ENCODE measurements at places on chromosomes 2 and 18. TPM values are rescaled to one million over a fixed set of nuclear protein-coding genes. Genes with fewer than 3 reads are reported as not detected.
A peak's percentile ranks its signal among the peaks of the same experiment; 100 is the strongest.

GRCh38 chr18:41543815-41544214 lies 411.2 kb upstream of the PIK3C3 start:
- H3K4me1 ChIP-seq = no peaks in the 10 kb centered on the region
- no peak for DNase-seq
- no peak overlapping the region for H3K4me3 ChIP-seq
- H3K27ac ChIP-seq = no peak overlapping the region
- no peaks in the 10 kb centered on the region for H3K36me3 ChIP-seq

DNA sequence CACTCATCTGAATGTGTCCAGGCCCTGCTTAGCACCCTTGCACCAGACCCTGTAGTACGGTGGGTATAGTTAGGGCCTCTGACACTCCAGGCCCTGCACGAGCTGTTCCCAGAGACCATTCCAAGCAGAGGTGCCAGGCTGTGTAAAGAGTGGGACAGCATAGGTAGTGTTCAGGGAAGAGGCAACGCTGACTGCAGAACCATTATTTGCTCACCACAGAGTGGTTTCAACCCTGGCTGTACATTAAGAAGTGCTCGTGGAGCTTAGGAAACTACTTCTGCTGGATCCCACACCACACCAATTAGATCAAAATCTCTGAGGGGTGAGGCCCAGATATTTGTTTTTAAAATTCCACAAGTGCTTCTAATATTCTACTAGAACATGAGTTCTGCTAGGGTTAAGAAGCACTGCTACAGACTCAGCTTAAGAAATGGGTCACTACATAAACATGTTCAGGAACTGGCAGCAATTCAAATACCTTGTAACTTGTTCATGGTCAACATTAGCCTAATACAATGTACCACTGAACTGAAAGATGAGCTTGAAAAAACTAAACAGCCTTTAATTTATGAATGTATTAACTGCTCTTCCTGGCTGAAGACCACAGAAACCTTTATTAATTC lies 183.0 kb downstream of the MYO5B start:
- peak; percentile 75 for DNase-seq
- H3K4me3 ChIP-seq = no peak overlapping the region
- H3K27ac ChIP-seq = no peak overlapping the region
- peaks cover 6% of the 10 kb centered on the region for H3K4me1 ChIP-seq

DNA sequence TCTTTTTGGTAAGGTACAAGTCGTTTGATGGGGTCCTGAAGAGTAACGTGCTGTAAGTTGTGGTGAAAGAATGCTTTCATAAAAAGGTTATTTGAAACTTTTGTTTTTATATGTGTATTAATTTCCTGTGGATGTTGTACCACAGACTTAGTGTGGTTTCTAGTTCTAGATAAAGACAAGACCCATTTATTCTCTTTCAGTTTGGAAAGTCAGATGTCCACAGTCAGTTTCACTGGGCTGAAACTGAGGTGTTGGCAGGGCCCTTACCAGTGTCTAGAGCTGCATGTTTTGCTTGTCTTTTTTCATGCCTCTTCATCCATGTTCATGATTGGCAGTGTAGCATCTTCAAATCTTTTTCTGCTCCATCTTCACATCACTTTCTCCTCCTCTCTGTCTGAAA lies 22.1 kb upstream of the DOCK10 start:
- no peak overlapping the region for H3K27ac ChIP-seq
- H3K36me3 ChIP-seq = no peaks in the 10 kb centered on the region
- DNase-seq = no peak
- H3K27me3 ChIP-seq = no peaks in the 10 kb centered on the region
- no peaks in the 10 kb centered on the region for H3K4me1 ChIP-seq
- H3K4me3 ChIP-seq = no peak overlapping the region

GRCh38 chr2:147456779-147457178 lies 388.1 kb upstream of the ACVR2A start:
- no peaks in the 10 kb centered on the region for H3K36me3 ChIP-seq
- no peaks in the 10 kb centered on the region for H3K4me1 ChIP-seq
- no peaks in the 10 kb centered on the region for H3K27me3 ChIP-seq
- H3K4me3 ChIP-seq = no peak overlapping the region
- no peak overlapping the region for H3K27ac ChIP-seq

DNA sequence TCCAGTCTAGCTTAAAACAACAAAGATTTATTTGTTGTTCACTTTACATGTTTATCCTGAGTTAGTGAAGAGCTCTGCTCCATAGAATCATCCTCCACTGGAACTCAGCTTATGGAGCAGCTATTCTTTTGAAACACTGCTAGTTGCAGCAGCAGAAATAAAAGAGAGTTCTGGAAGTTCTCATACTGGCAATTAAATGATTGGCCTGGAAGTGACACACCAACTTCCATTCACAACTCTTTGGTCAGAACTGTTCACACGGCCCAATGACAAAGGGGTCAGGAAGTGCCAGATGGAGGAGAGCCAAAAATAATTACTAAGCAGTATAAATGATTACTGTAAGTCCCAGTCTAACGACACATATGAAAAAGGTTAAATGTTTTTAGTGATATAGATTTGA lies 39.1 kb downstream of the FBXO11 start:
- no peak overlapping the region for H3K4me3 ChIP-seq
- H3K27me3 ChIP-seq = no peaks in the 10 kb centered on the region
- DNase-seq = peak; percentile 75

PPP1R1C gene
- total RNA-seq = 0.28 TPM

DNA sequence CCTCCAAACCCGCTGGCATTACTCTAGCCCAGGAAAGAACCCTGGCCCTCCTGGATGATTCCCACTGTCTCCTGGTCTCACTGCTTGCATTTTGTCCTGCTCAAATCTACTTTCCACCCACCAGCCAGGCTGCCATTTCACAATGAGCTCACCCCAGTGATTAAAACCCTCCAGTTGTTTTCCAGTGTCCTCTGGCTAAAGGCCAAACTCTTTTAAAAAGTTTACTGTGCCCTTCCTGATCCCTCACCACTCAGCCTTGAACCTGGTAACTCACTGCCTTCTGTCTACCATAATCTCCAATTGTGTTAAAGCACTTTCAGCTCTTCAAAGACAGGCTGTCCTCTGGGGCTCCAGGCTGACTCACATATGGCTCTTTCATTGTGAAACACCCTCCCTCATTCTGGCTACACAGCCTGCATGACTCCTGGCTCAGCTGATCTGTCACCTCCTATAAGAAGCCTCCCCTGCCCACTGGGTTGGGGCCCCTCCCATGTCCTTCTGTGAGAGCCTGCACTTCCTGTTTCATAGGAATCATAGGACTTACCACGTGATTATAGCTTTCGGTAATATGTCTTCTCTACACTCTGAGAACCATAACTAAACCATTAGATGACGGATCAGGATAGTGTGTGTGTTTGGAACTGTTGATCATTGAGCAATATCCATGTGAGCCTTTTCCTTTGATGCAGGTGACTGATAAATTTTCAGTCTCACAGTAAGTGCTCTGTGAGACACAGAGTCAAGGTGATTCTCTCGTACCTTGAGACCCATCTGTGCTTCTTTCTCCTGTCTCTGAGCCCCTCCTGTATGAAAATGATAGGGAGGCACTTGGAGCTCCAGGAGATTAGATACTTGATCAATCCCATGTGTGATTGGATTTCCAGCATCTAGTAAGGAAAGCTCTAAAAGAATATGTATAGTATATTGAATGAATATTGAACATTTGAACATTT lies 590.8 kb upstream of the ID2 start:
- no peaks in the 10 kb centered on the region for H3K36me3 ChIP-seq
- H3K4me3 ChIP-seq = no peak overlapping the region
- peaks cover 24% of the 10 kb centered on the region for H3K4me1 ChIP-seq
- peak; percentile 93 for DNase-seq
- no peak overlapping the region for H3K27ac ChIP-seq
- no peaks in the 10 kb centered on the region for H3K27me3 ChIP-seq

IL18RAP gene
- not detected for total RNA-seq

ITGB6 gene
- under 0.01 TPM for total RNA-seq

DNA sequence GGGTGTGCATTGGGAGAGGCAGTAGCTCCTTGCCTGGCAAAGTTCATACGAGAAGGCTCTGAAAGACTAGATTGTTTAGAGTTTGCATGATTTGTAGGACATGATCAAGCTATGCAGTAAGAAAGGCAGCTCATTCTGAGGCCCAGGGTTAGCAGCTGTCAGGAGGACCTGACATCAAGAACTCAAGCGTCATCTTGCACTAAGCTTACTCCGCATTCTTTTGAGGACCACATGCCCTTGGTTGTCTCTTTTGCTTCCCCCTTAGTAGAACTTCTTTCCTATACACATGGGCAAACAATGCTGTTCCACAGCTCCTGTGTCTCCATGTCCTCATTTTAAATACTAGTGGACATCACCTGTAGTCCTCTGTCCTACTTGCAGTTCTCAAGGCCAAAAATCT lies 14.0 kb downstream of the ZNF532 start:
- H3K36me3 ChIP-seq = peaks cover 28% of the 10 kb centered on the region
- peaks cover 16% of the 10 kb centered on the region for H3K4me1 ChIP-seq
- no peaks in the 10 kb centered on the region for H3K27me3 ChIP-seq
- no peak overlapping the region for H3K4me3 ChIP-seq

GRCh38 chr2:199306116-199306515 lies 151.6 kb downstream of the SATB2 start:
- H3K4me3 ChIP-seq = no peak overlapping the region
- DNase-seq = no peak
- H3K36me3 ChIP-seq = peaks cover 7% of the 10 kb centered on the region
- H3K27me3 ChIP-seq = no peaks in the 10 kb centered on the region
- no peak overlapping the region for H3K27ac ChIP-seq
- peaks cover 10% of the 10 kb centered on the region for H3K4me1 ChIP-seq

MAP3K19 gene
- not detected for total RNA-seq

- H3K4me3 ChIP-seq = no peak overlapping the region
- no peak overlapping the region for H3K27ac ChIP-seq
- no peaks in the 10 kb centered on the region for H3K27me3 ChIP-seq
- no peak for DNase-seq
Observed at GRCh38 chr2:97918818-97919217, 76.9 kb downstream of the TMEM131 start.

DNA sequence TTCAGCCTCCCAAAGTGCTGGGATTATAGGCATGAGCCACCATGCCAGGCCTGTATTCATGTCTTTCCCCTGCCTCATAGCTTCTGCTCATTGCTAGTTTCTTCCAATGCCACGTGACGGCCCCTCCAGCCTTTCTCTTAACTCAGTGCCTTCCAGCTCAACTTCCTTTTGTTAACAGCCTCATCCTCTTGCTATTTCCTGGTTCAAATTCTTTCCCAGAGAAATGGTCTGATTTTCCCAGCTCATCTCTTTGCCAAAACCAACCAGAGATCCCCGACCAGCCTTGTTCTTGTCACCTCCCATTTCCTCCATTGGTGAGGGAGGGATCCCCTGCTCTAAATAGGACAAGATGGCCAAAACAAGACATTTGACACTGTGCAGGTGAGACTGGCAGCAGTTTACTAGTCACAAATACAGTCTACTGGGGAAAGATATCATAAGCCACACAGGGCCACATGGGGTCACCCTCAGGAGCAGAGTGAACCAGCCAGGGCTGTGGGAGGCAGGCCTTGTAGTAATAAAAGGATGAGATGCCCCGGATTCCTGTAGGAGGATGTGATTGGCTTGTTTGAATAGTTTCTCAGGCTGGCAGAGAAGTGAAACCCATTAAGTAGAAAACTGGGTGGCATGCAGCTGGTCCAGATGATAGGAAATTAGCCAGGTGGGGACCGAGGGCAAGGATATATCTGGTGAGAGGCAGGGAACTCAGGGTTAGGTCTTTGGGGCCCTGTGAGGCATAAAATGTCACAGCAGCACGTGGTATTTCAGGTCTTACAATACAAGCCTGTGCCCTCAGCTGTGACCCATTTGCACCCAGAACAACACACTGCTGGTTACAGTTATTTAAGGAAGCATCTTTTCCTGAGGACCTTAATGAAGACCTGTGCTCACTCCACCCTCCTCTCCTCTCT lies 6.4 kb downstream of the CD207 start:
- DNase-seq = peak; percentile 34
- peaks cover 14% of the 10 kb centered on the region for H3K27me3 ChIP-seq
- no peaks in the 10 kb centered on the region for H3K36me3 ChIP-seq
- H3K4me3 ChIP-seq = no peak overlapping the region

Measured in IMR-90 (cell line).